ENCODE measurements at places on chromosomes 7 and 10.

- no peak for DNase-seq
Measured at GRCh38 chr10:90313576-90314325, 544.1 kb downstream of the HTR7 start.

DNA sequence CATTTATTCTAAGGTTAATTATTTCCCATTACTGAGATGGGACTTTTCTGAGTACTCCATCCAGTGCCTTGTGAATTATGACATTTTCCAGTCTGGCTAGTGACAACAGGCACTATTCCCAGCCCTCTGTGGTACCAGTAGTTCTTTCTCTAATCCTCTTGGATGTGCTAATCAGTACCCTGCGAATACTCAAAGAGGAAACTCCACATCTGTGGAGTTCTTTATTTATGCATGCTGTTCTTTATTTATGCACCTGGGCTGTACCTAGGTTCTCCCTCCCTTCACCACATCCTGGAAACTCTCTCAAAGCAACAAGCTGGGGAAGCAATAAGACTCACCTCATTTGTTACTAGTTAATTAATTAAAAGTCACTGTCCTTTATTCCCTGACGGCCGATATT is 83.5 kb downstream of the TSPAN12 start:
- no peak for DNase-seq

DNA sequence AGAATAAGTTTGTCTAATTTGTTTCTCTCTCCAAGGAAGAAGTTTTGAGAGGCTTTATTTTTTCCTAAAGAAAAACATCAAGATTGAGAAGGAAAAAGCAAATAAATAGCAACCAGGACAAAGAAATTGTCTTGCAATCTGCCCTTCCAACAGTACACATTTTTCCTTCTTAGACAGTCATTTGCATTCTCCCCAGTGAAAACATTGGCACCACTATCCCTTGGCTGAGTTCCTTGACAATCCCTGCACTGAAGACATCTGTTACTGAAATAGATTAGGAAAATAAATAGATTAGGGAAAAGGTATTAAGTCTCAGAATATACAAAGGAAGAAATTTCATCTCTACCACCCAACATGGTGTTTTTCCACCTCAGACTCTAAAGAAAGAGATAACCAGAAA is 12.2 kb upstream of the TMEM243 start:
- DNase-seq: no peak

- DNase-seq: no peak
Measured at GRCh38 chr7:132028144-132028920, 471.9 kb upstream of the PODXL start.

DNA sequence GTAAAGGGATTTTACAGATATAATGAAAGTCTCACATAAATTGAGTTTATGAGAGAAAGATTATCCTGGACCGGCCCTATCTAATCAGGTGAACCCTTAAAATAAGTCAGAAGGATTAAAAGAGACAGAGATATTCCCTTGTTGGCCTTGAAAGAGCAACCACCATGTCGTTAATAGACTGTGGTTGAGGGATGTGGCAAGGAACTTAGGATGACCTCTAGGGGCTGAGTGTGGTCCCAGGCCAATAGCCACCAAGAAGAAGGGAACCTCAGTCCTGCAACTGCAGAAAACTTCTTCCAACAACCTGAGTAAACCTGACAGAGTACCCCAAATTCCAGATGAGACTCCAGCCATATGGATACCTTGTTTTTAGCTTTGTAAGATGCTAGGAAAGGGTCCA is 121.5 kb downstream of the POLR1F start:
- DNase-seq: no peak

- no peak for DNase-seq
Measured at GRCh38 chr7:17408245-17408903, 109.9 kb downstream of the AHR start.

DNA sequence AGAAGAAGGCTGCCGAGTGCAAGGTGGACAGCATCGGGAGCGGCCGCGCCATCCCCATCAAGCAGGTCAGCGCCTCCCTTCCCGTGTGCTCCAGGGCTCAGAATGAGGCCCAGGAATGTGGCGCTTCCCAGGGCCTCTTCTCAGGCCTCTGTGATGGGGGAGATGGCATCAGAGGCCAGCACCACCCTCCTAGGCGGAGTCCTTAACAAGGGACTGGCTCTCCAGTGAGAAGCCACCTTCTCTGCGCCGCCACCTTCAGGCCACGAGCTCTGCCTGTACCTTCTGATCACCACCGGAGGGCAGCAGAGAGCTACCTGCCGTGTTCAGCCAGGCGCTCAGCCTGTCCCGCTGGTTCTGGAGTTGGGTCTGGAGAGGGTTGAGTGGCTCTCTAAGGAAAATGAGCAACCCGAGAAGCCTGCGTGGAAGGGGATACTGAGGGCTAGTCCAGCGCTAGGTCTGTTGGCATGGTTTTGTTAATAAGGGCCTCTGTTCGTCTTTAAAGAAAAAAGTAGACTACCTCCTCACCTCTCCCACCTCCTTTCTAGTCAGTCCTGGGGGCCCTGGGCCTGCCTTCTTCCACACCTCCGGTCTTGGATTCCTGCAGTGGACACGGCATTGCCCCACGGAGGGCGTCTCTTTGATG is 37.7 kb downstream of the AGAP3 start:
- DNase-seq: peak; percentile 91

GRCh38 chr7:11552676-11553296 is 279.2 kb downstream of the THSD7A start:
- no peak for DNase-seq

Measured in prostate gland (tissue), 2 donors.